Hypothalamus (tissue), 51 donors: ENCODE measurements at places on chromosomes 6 and 20.

DNA sequence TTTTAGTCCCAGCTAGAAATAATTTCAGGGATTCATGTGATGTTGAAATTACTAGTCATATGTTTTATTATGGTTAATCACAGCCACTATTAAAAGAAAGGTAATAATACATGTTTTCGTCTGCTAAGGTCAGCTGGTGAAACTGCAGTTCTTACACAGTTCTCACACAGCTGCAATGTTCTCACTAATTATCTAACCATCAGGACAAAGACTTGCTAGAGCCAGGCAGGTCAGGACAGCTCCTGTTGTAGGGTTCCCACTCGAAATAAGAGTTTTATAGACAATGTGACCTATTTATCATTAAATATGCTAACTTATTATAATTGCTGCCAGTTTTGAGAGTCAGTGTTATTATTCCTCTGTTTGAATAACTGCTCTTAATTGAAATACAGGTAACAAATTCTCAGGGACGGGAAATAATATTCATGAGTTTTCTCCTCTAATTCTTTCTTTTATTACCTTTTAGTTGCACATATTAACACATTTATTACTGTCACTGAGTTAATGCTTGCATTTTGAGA is 97.9 kb downstream of the GJA1 start:
- no peak for DNase-seq

DNA sequence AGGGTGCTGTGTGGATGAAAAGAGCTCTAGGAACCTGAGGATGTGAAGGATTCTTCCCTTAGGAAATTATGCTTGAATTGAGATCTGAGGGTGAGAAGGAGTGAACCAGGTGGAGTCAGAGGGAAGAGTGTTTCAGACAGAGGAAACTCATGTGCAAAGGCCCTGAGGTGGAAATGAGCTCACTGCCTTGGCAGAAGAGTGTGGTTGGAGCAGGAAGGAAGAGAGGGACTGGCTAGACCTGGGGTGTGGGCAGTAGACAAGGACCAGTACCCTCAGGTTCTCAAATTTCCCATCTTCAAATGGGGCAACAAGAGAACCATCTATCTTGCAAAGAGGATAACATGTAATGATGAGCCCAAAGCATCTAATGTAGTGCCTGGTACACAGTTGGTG is 24.0 kb upstream of the GTSF1L start:
- no peak for DNase-seq

DNA sequence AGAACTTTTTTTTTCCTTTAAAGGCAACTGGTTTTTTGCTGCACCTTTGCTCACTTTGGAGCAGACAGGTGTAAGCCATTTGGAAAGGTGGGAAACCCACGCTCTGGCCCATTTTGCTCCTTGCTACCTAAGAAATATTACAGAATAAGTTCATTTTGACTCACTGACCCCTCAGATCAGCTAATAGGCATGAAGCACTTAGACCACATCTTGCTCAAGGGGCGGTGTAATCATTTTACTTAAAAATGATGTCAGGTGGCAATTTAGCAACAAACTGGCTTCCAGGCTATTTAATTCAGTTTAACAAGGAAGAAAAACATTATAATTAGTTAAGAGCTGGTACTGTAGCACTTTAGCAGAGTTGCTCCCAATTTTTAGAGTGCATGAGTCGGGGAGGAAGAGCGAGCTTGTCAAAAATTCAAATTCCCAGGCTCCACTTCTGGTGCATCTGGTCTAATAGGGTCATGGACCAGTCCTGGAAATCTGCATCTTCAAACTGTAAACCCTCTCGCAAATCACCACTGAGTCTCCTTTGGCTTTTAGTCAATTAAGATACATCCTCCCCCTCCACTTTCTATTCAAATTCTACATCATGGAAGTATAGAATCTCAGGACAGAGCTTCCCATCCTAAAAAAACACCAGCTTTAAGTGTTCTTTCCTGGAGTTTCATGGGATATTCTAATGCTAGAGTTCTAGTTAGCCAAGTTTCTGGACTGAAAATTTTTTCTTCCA is 38.2 kb downstream of the JAG1 start:
- DNase-seq: no peak

- no peak for DNase-seq
These were observed 56.0 kb downstream of the APCDD1L start for GRCh38 chr20:58459058-58459750.

GRCh38 chr6:15622045-15622740 is 40.6 kb downstream of the DTNBP1 start:
- DNase-seq: no peak

GRCh38 chr6:46299253-46299652 is 128.5 kb upstream of the ENPP5 start:
- no peak for DNase-seq

DNA sequence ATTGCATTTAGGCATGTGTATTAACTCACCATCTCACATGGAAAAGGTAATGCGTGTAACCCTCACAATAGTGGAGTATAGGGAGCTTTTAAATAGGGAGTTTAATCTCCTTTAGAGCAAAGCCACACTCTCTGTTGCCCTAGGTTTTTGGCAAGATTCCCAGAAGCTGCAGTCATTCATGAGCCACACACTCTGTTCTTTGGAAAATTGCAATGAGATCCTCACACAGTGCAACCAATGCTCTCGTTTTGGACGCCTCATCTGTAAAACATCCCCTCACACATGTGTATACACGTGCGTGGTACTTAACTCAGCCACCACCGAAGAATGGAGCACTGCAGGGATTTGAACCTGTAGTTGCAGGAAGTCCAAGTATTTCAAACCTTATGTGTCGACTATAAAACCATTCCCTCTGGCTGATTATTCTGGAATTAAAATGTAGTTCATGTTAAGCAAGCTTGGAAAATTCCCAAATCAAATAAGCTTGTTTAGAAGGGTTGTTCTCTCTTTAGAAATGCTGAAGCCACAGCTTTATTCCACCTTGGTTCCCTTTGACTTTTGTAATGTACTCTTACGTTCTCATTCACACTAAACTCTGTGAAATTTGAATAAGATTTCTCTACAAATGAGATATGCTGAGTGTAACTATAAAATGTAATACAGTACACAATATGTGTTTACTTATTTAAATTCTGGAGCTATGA is 489.8 kb upstream of the MANEA start:
- no peak for DNase-seq
